ENCODE measurements at places on chromosomes 2 and 18.
A peak's percentile ranks its signal among the peaks of the same experiment; 100 is the strongest.

DNA sequence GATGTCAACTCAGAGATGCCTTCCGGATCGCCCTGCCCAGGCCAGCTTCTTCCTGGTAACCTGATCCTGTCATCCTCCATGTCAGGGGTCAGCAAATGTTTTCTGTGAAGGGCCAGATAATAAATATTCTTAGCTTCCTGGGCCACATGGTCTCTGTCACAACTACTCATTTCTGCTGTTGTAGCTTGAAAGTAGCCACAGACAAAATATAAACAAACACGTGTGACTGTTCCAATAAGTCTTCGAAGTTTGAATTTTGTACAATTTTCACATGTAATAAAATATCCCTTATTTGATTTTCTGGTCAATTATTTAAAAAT is 35.8 kb downstream of the ANXA4 start:
- no peak for DNase-seq

DNA sequence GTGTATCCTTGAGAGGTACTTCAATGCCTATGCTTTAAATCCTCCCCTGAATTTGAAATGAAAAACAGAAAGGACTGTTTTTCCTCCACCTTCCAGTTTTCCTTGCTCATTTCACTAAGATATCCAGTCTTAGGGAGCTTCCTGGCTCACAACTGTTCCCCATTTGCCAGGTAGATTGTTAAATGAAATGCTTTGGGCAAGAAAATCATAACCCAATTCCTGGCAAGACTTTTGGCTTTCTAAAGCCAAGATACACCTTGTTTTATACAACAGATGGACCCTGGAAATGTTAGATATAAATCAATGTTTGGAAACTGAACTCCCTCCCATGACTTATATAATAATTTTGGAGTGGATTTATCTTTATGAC is 3.6 kb upstream of the CHMP3 start:
- no peak for DNase-seq

- DNase-seq = no peak
Observed at GRCh38 chr2:54424555-54425163, 31.5 kb upstream of the SPTBN1 start.

GRCh38 chr18:64295839-64296238 is 147.0 kb upstream of the LINC00305 start:
- DNase-seq = no peak

DNA sequence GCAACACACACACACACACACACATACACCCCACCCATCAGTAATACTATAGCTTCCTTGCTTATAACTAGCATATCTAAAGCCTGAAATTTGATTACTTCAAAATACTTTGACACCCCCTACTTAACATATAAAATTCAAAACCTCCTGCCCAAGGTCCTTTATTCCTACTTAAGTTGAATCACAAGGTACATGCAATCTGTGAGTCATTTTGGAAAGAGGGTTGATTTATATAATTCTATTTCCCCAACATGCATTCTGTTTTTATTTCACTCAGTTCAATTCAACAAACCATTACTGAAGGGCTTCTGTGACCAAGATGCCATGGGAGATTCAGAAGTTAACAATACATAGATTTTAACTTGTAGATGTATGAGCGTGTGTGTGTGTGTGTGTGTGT is 420.7 kb downstream of the METTL4 start:
- no peak for DNase-seq

GRCh38 chr2:48278590-48278989 is 251.4 kb upstream of the STON1 start:
- no peak for DNase-seq

DNA sequence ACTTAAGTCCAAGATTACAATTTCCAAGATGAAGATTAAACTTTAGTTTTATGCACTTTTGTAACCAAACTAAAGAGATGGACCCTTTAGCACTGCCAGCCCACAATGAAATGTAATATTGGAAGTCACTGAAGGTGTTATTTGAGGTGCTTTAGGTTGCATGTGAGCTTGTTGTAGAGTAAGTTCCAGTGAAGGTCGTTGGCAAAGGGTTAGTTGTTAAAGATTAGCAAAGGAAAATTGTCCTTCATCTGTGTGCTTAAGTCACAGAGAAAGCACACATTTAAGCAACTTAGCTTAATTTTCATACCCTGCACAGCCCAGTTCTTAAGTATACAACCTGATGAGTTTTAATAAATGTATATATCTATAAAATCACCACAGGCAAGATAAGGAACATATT is 46.7 kb downstream of the MGAT5 start:
- no peak for DNase-seq

DNA sequence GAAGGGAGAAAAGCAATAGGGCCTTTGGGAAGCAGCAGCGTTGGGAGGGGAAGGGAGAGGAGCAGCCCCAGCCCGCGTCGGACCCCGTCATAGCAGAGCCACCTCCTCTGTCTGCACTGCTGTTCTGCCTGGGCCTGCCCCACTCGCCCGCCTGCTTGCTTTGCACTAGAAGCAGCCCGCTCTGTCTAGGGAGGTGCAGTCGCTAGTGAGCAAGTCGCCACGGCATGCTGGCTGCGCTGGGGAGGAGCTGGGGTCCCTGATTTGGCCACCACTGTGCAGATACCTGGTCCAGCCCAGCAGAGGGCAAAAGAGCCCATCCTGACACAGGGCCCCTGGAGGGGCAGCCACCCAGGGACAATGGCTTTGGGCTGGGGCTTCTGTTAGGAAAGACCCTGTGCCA is 8.0 kb upstream of the TMEM214 start:
- DNase-seq = no peak

- no peak for DNase-seq
Observed at GRCh38 chr18:35239314-35239713, 1.5 kb upstream of the ZNF397 start.

- DNase-seq = no peak
Observed at GRCh38 chr18:31498574-31499524, 872 bp downstream of the DSG2 start.

DNA sequence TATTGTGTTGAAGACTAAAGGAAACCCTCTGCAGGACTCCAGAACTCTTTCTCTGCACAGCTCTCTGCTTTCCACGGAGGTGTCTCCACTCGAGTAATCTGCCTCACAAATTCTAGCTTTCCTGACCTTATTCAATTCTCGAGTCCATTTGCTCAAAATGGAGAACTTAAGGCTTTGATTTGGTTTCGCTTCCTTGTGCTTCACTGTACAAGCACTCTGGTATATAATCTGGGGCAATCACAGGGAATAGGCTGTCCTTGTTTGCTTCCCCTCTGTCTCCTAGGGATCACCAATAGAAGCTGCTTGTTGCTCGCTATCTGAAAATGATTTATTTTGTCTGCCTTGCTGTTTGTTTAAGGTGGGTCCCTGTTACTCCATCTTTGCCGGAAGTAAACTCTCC is 129.1 kb upstream of the DOCK10 start:
- no peak for DNase-seq

DNA sequence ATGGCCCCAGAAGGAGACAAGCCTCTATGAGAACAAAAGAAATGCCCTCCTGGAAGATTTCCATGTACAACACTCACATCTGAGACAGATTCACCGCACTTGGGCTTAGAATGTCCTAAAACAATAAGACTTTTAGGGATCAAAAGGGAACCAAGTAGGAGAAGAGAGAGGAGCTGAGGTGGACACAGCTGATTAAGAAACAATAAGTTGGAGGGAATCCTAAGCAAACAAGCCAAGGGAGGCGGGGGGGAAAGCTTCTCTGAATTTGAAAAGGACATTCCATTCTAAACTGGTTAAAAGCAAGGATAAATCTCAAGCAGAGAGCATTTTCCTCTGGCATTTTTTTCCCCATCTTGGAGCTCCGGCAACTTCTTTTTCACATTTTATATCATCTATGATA is 9.9 kb downstream of the ACVR1 start:
- DNase-seq = no peak

DNA sequence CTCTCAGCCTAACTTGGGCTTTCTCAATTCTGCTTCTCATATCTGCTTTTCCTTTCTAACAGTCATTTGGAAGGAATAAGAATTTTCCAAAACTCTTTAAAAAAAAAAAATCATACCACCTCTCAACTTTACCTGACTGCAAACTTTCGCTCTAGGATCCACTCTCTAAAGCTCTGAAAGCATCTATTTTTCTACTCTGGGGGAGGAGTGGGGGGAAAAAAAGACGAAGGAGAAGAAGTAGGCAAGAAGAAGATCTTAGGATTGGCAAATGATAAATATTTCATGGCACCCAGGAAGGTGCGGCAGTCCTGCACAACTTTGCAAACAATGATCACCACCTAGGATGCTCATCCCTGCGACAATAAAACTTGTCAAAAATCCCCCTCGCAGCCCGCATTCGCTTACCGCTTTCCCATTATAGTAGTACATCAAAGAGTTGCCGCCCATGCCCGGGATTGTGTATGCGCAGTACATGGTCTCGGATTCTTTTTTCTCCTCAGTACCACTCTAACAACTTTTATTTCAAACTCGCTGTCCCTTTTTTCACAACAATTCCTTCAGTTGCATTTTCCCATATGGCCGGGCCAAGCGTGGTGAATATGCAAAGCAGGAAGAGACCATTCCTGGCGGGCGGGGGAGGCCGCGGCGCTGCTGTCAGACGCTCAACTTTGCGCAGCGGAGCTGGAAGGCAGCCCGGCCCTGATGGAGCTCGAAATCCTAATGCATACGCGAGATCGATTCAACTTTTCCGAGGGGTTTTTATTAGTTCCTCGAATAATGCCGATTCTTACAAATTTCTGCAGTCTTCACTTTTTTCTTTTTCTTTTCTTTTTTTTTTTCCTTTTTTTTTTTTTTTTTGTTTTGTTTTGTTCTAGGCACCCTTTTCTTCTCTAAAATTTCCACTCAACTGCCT is 266.5 kb downstream of the TCF4 start:
- peak; percentile 68 for DNase-seq

- no peak for DNase-seq
Observed at GRCh38 chr2:49296107-49296867, 142.0 kb upstream of the FSHR start.

GRCh38 chr2:227826019-227826521 is 12.4 kb downstream of the CCL20 start:
- DNase-seq = peak; percentile 40
